ENCODE measurements at places on chromosomes 5 and 9.

DNA sequence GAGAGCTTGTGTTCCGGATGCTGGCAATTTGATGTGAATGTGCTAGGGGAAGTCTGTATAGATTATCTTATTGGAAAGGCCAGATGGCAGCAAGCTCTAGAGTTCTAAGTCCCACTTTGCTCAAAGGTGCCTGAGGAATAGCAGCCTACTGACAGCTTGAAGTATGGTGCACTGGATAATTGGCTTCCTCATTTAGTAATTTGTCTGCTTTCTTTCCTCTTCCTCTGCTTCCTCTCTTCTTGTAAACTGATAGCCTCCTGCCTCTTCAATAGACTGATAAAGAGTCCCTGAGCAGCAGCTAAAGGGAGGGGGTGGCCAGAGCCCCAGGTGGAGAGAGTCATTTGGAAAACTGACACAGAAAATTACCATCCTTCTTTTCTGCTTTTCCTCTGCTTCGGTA lies 177.3 kb downstream of the FGF1 start:
- DNase-seq: no peak

- DNase-seq: no peak
Observed at GRCh38 chr9:36843964-36844363, 190.1 kb downstream of the PAX5 start.

DNA sequence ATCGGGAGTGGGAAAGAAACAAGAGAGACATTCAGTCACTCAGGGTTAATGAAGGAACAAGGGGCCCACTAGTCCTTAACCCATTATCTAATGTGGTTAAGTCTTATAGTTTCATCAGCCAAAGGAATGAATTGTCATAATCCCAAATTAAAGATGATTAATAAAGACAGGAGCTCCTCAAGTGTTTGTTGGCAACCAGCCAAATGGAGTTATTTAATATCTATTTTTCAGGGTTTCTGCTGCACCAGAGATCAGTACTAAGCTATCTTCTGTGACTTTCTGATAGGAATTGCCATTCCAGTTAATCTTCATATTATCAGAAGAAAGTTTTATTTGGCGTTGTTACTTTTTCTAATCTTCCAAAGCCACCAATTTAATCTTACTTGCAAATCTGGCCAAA lies 34.0 kb upstream of the FCHO2 start:
- no peak for DNase-seq

GRCh38 chr5:72328172-72328571 lies 8.0 kb downstream of the PTCD2 start:
- no peak for DNase-seq

DNA sequence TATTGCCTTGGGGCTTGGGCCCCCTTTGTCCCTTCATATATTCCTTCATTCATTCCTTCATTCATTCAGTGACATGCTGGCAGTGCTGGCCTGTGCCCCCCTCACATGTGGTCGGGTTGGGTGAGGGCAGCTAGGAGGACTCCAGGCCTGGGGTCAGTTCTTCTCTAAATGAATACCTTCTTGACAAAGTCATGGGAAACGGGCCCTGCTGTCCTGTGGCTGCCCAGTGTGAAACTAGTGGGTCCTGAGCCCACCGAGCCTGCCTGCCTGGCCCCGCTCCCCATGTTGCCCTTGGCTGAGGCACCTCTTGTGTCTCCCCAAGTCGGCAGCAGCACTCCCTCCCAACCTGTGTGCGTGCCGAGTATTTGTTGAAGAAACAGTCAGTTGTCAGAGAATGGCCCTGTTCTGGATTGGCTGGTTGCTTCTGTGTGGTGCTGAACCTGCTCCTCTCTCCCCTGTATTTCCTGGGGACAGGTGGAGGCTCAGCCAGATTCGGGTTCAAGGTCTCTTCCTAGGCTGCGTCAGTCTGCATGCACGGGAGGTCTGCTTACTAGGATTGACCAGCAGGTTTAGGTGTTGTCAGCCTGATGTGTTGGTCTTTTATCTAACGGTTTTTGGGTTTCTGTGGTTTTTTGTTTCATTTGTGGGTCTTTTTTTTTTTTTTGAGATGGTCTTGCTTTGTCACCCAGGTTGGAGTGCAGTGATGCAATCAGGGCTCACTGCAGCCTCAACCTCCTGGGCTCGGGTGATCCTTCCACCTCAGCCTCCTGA lies 3.0 kb upstream of the CEL start:
- no peak for DNase-seq

- no peak for DNase-seq
Observed at GRCh38 chr5:17378346-17378997, 119.6 kb upstream of the TAF11L2 start.

GRCh38 chr9:134178768-134179551 lies 14.6 kb upstream of the RNU6ATAC start:
- no peak for DNase-seq

- no peak for DNase-seq
Observed at GRCh38 chr9:91921371-91921770, 28.7 kb downstream of the ROR2 start.

GRCh38 chr9:132447346-132447745 lies 37.3 kb downstream of the CFAP77 start:
- no peak for DNase-seq
